ENCODE measurements at places on chromosomes 16 and 17. TPM values are rescaled to one million over a fixed set of nuclear protein-coding genes. Genes with fewer than 3 reads are reported as not detected.

DNA sequence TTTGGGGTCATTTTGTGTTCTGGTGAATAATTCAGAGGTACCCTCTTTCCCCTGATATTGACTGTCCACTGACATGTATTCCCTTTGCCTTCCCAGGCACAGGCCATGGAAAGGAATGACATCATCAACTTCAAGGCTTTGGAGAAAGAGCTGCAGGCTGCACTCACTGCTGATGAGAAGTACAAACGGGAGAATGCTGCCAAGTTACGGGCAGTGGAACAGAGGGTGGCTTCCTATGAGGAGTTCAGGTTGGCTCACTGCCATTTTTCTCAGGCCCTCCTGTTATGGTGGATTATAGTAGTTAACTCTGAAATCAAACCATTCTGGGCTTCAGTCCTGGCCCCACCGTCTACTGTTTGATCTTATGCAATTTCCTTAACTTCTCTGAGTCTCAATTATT, 1.6 kb upstream of the EFTUD2 start:
- H3K27me3 ChIP-seq, result peaks cover 12% of the 10 kb centered on the region
- no peak overlapping the region for H3K27ac ChIP-seq
- no peak for DNase-seq
- H3K4me3 ChIP-seq, result peak overlapping the region; percentile 15
- peaks cover 30% of the 10 kb centered on the region for H3K4me1 ChIP-seq

DNA sequence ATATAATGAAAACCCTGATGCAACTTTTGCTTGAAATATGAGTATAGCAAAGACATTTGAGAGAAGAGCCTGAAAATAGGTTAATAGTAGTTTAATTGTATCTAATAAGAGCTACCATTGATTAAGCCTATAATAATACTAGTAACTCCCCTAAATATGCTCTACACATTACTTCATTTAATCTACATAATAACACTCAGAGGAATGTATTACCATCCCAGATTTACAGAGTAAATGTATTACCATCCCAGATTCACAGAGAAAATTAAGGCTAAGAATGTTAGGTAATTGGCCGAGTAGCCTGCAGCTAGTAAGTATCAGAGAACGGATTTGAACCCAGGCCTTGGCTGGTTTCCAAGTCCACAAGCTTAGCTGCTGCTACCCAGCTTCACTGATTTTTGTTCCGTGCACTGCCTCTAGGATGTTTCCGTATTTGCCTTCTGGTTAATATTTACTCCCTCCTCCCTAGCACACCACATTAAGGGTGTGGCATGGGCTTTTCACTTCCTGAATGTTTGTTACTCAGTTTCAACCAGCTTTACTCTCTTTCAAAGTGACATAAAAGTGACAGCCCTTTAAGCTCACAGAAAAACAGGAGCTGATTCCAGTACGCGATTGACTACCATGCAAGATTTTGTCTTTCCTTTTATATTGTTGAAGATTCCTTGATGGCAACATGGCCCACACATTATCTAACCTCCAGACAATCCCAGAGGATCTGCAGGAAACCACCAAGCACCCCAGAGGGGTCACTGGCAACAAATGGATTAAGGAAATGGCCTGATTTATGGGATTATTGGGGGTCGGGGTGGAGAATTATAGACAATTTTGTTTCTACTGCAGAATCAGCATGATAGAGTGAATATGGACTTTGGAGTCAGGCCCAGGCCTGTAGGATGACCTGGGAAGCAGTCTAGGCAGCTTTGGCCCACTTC, 26.7 kb upstream of the TOX3 start:
- H3K36me3 ChIP-seq, result no peaks in the 10 kb centered on the region
- no peak overlapping the region for H3K27ac ChIP-seq
- DNase-seq, result no peak
- H3K4me3 ChIP-seq, result no peak overlapping the region

GRCh38 chr17:67528751-67529436, 151.8 kb downstream of the PITPNC1 start:
- no peak overlapping the region for H3K4me3 ChIP-seq
- DNase-seq, result no peak
- H3K27me3 ChIP-seq, result no peaks in the 10 kb centered on the region
- H3K27ac ChIP-seq, result no peak overlapping the region

The ST6GALNAC1 gene
- 0.78 TPM for total RNA-seq

GRCh38 chr17:3189961-3190360, 7.4 kb upstream of the OR1A2 start:
- peaks cover 2% of the 10 kb centered on the region for H3K27me3 ChIP-seq
- H3K4me3 ChIP-seq, result no peak overlapping the region
- H3K27ac ChIP-seq, result no peak overlapping the region
- DNase-seq, result no peak
- H3K36me3 ChIP-seq, result no peaks in the 10 kb centered on the region

The OR2C1 gene
- not detected for total RNA-seq
